ENCODE measurements at places on chromosomes 5 and 9.

DNA sequence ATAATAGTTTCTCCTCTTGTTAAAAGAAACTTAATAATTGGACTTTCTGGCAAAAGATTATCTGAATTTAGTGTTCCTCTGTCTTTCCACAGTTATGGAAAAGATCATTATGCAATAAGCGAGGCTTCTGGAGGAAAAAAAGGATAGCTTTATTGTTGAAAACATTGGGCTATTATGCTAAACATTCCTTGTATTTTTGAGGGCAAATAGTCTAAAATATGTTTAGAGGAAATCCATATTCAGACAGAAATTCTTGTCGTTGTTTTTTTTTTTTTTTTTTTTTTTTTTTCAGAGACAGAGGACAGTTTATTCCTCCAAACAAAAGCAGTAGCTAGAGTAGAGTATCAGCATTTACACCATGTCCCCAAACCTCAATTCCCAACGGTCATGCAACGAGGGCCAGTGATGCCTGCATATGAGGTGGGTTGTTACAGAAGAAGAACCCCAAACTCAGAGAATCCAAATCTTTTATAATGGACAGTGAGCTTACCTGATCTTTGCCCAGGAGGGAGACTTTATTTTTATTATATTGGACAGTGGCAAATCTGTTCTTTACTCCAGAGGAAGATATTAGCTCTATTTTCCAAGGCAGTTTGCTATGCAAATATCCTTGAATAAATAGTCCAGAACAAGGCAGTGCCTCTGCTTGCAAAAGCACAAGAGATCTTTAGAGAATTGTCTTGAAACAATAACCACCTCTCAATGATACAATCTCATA lies 48.4 kb upstream of the CDK5RAP2 start:
- DNase-seq, result peak; percentile 81

GRCh38 chr9:110788871-110789270 lies 120.3 kb downstream of the MUSK start:
- no peak for DNase-seq

- no peak for DNase-seq
Observed at GRCh38 chr9:112387115-112387514, 7.2 kb downstream of the HSDL2 start.

GRCh38 chr9:79020276-79020675 lies 551.5 kb upstream of the TLE4 start:
- no peak for DNase-seq

- peak; percentile 65 for DNase-seq
Observed at GRCh38 chr5:118052503-118052902, 935.8 kb downstream of the DTWD2 start.

DNA sequence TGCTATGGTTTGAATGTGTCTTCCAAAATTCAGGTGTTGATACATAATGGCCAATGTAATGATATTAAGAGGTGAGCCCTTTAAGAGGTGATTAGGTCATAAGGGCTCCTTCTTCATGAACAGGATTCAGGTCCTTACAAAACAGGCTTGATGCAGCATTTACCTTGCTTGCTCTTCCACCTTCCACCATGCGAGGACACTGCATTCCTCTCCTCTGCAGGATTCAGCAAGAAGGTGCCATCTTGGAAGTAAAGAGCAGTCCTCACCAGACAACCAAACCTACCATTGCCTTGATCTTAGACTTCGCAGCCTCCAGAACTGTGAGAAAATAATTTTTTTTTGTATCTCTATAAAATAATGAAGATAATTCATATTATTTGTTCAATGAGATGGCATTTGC lies 314.0 kb upstream of the SMARCA2 start:
- DNase-seq, result no peak

DNA sequence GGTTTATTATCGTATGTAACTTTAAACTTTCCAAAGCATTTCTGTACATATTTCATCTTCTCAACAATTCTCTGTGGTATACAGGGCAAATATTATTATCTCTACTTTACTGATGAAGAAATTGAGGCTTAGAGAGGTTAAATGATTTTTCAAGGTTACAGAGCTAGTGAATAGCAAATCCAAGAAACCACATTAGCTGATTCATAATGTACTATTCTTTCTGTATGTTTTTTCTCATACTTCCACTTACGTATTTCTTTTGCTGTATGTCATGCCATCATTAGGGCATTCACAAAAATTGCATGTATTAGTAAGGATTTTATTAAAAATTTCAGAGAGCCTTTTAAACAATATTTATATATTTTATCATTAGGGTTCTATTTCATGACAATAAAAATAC lies 372.4 kb upstream of the DMAC1 start:
- no peak for DNase-seq

- no peak for DNase-seq
Observed at GRCh38 chr5:138653502-138653901, 78.3 kb upstream of the HSPA9 start.

GRCh38 chr5:114192108-114192507 lies 169.8 kb upstream of the KCNN2 start:
- no peak for DNase-seq

DNA sequence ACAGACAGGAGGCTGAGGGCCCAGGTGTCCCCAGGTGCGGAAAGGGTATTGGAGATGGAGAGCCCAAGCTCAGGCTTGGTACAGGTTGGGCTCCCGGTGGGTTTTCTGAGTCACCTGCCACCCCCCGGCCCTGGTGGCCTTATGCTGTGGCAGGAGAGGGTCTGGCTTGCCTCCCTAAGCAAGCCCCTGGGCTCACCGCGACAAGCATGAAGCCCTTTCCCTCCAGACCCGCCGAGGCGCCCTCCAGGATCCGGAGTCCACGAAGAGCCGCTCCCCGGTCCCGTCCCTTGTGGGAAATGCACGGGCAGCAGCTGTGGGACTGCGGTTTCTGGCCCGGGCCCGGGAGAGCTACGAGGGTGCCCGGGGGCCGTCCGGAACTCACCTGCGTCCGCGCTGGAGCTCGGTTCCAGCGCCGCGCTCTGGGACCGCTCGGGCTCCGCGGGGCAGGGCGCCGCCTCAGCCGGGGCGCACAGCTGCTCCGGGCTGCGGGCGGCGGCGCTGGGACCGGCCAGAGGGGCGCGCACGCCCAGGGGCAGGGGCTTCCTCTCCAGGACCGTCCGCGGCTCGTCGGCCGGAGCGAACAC lies 757 bp downstream of the SAPCD2 start:
- no peak for DNase-seq

DNA sequence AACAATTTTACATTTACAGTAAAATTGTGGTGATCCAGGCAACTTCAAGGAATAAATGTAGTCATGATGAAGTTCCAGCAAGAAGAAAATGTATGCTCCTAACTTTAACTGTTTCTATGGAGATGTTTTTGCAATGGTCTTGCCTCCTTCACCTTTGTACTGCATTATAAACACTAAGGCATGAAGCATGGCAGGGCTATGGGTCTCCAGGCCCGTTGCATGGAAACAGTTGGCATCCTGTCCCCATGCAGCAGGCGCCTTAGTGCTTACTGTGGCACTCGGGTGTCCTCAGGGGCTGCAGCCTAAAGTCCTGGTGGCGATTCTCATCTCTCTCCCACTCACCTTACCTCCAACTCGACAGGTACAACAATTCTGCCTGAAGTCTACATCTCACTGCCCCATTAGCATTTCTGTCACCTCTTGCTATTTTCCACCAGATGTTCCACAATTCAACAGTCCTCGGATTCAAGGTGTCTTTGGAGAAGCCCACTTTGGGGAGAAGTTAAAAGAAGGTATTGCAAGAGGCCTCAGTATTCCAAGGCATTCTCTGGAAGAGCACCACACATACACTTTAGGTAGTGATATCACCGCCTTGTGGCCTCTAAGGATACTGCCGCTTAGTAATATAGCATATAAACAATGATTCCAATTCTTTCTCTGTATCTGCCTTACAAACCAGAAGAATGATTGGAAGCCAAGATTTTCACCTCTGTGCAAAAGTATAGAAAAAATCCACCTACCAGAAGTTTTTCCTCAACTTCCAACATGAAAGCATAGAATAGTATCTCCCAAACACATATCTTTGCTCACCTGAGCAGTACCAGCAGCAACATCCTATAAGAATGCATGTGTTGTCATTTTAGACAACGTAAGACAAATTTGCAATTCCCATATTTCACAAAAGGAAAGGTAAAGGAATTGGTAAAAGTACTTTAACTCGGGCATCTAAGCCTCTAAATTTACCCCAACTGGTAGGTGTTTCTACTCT lies 5.1 kb downstream of the LIFR start:
- DNase-seq, result peak; percentile 37

DNA sequence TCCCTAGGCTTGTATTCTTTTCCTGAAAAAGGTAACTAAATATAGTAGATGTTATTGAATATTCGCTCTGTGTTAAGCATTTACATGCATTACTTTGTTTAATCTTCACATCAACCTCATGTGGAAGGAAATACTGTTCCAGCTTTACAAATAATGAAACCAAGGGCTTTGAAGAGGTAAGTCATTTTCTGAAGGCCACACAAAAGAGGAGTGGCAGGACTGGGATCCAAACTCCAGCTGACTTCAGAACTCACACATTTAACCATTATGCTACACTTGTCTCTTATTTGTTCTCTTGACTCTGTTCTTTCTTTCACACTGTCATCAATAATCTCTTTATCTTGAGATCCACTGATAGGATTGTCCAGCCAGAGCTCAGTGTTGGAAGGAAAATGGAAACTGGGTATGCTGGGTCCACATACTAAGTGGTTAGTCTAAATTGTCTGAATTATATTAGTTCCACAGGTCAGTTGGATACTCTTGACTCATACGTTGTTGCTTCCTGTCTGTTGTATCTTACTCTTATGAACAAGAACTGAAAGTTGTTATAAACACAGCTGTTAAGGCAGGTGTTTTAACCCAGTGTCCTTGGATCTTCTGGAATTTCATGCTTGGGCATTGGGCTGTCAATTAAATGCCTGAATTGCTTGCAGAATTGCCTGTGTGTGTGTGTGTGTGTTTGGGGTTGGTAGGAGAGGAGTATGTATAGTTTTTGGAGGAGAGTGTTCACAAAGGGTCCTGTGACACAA lies 65.6 kb downstream of the TLE4 start:
- no peak for DNase-seq

GRCh38 chr9:99595796-99596195 lies 225.9 kb upstream of the NR4A3 start:
- no peak for DNase-seq

DNA sequence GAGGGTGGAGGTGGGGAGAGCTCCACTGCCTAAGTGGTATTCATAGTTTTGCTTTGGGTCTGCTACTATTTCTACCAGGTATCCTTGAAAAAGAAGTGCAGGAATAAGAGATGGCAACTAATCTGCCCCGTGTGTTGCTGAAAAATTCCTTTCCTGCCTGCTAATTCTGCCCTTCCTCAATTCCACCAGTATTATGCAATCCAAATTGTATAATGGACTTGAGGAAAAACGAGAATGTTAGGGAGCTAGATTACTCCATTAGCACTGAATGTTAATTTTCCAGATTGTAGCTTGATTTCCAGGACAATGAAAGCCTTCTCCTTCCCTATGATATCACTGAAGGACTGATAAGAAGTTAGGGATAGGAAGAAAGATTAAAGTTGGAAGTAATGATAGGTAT lies 16.9 kb downstream of the ADAM19 start:
- DNase-seq, result no peak

GRCh38 chr9:27529316-27530278 lies at the start of gene MOB3B:
MOB3B (minus strand) TSS chr9:27529814; CDS start chr9:27455550, 74,264 bp downstream.
- DNase-seq, result peak; percentile 57

DNA sequence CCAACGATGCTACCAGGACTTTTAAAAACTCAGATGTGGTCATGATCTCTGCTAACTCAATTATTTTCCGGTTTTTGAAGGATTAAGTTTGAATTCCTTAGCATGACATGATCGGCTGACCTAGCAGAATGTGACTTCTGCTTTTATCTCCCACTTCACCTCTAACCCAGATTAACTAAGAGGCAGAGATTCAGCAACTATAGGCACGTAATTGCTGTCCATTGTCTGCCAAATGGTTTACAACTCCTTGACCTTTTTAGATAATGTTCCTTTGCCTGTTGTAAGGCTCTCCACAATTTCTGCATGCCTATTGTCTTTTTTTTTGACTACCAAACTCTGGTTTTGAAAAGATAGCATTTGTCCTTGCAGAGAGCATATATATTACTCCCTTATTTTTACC lies 268.2 kb downstream of the BRINP1 start:
- DNase-seq, result no peak

DNA sequence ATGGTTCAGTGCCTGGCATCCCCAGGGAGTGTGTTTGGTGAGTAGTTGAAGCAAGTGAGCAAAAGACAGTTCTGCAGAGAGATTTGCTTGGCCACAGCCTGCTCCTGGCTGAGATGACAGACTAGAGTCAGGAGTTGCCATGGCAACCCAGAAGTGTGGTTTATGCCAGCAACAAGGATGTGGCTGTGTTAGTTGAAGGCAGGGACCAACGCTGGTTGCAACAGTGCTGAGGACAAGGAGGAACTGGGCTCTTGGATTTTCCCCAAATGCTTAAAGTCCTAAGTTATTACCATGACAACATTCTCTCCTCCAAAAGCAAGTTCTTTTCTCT lies 2.7 kb downstream of the NXNL2 start:
- peak; percentile 59 for DNase-seq

- DNase-seq, result peak; percentile 38
Observed at GRCh38 chr9:83708515-83709158, 879 bp upstream of the UBQLN1 start.

GRCh38 chr9:9996259-9996658 lies 616.5 kb downstream of the PTPRD start:
- DNase-seq, result no peak

- no peak for DNase-seq
Observed at GRCh38 chr5:148796936-148797335, 29.5 kb upstream of the ADRB2 start.

DNA sequence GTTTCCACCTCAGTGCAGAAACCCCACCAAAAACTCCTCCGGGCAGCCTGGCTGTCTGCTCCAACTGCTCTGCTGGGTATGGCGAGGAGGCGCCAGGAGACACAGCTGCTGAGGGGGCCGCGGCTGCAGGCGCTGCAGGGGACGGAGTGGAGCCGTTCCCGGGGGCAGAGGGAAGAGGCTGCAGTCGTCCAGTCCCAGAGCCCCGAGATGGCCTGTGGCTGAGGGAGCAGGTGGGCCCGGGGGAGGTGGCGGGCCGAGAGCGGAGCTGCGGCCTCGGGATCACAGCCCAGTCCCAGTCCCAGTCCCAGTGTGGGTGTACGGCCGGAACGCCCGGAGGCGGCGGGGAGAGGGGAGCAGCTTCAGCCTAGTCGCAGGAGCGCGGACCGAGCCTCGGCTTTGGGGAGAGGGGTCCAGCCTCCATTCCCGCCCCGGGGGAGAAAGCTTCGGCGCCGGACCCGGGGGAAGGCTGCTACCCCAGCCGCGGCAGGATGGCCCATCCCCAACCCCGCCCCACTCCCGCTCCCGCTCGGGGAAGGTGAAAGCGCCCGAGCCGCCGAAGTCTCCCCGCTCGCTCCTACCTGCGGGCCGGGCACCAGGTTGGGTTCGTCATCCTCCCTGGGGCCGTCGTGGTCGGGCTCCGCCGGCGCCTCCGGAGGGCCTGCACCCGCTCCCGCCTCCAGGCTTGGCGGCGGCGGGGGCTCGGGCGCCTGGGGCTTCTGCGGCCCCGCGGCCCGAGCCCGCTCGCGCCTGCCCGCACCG lies 513 bp downstream of the FAM193B start:
- no peak for DNase-seq

GRCh38 chr9:24624481-24624880 lies 78.8 kb upstream of the IZUMO3 start:
- no peak for DNase-seq

All from foreskin melanocyte (primary cell).